Activated CD4-positive, alpha-beta T cell treated with anti-CD3 and anti-CD28 coated beads, Interleukin-2, amount 10 ng/mL, durations not matched to agents 7 days and 5 days (primary cell): ENCODE measurements at places on chromosomes 16 and 17. TPM values are rescaled to one million over a fixed set of nuclear protein-coding genes. Genes with fewer than 3 reads are reported as not detected.

DNA sequence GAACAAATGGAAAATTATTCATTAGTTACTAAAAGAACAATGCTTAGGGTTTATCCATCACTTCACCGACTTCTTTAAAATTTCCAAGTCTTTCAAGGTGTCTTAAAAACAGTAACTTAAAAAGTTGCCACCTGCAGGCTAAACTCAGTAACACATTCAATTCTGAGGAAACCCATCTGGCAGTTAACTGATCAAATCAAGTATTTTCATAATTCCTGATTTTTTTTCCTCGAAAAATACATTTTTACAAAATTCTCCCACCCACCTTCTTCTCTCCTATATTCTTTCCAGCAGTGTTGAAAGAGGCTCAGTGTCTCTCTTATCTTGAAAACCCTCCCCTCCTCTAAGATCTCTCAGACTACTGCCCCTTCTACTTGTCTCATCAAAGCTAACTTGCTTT is 29.9 kb downstream of the PARN start:
- H3K27me3 ChIP-seq, result no peaks in the 10 kb centered on the region
- H3K36me3 ChIP-seq, result peaks cover 47% of the 10 kb centered on the region
- no peak overlapping the region for H3K4me3 ChIP-seq
- no peak overlapping the region for H3K27ac ChIP-seq

DNA sequence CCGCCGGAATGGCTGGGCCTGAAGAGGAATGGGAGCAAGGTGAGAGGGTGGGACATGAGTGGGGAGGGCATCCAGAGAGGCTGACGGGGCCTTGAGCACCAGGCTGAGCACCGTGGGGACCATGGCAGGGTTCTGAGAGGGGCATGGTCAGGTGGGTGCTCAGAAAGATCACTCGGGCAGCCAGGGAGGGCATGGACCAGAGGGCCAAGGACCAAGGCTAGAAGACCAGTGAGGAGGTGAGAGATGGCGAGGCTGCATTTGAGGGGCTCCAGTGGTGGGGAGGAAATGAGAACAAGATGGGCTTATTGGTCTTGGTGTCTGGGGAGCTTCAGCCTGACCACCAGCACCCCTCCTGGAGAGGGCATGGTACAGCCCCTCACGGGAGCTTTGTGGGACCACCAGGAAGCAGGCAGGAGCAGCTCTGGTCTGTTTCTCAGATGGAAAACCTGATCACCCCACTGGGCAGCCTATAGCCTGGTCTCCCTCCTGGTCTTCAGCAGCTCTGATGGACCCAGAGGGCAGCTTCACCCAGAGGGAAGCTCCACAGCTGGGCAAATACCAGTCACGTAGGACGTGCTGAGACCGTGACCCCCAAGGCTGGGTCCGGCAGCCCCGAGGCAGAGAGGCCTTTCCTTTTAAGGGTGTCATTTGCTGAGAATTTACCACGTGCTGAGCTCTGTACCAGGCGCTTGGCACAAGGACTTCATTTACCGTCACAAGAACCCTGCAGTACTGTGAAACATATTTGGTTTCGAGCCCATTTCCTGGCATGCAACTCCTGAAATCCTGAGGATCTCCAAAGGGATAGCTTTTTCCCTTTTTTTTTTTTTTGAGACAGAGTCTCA is 11.4 kb upstream of the NCBP3 start:
- no peaks in the 10 kb centered on the region for H3K36me3 ChIP-seq
- DNase-seq, result no peak
- H3K4me1 ChIP-seq, result no peaks in the 10 kb centered on the region
- no peak overlapping the region for H3K4me3 ChIP-seq
- no peak overlapping the region for H3K27ac ChIP-seq
- no peaks in the 10 kb centered on the region for H3K27me3 ChIP-seq

DNA sequence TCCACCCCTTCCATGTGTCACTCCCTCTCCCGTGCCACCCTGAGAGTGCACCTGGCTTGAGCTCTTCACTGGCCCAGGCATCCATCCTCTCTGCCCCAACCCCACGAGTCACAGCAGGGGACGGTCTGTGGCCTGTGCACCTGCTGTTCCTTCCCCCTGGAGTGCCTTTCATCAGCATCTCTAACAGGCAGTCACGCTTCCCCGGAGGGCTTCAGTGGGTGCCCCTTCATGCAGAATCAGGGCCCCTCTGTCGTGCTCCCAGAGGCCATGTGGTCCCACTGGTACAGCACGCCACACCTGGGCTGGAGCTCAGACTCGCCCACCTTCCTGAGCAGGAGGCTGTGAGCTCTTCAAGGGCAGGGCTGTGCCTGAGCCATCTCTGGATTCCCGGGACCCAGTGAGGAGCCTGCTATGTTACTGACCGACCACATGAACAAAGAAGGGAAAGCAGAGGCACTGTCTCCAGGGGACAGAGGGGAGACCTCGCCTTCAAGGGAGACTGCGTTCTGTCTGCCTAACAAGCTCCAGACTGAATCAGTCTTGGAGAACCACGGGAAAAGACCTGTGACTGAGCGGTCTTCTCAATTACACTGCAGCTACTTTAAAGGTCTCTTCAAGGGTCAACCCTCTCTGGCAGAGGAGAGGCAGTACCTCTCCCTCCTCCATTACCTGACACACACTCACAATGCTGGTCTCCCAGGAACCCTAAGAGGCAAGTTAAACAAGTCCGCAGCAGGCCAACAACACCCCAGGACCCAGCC is 78.8 kb upstream of the DOC2B start:
- no peak overlapping the region for H3K4me3 ChIP-seq
- DNase-seq, result peak; percentile 4
- H3K27me3 ChIP-seq, result no peaks in the 10 kb centered on the region
- H3K4me1 ChIP-seq, result no peaks in the 10 kb centered on the region

DNA sequence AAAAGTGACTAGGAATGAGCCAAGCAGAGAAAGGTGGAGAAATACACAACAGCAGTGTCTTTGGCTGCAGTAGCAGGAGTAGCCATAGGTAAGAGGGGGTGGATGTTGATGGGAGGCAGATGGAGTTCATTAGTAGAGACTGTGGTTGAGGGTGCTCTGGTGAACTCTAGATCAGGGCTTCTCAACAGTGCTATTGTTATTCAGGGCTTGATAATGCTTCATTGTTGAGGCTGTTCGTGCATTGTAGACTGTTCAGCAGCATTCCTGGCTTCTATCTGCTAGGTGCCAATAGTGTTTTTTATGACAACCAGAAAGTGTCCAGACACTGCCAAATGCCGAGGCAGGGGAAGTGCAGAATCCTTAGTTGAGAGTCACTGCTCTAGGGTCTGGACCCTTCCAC is 3.6 kb downstream of the ALKBH5 start:
- DNase-seq, result no peak
- peak overlapping the region; percentile 31 for H3K27ac ChIP-seq
- H3K27me3 ChIP-seq, result no peaks in the 10 kb centered on the region
- H3K4me3 ChIP-seq, result peak overlapping the region; percentile 96

- no peak overlapping the region for H3K27ac ChIP-seq
- H3K4me3 ChIP-seq, result no peak overlapping the region
- H3K4me1 ChIP-seq, result no peaks in the 10 kb centered on the region
Measured at GRCh38 chr16:52929478-52930400, 123.0 kb downstream of the CHD9NB start.

DNA sequence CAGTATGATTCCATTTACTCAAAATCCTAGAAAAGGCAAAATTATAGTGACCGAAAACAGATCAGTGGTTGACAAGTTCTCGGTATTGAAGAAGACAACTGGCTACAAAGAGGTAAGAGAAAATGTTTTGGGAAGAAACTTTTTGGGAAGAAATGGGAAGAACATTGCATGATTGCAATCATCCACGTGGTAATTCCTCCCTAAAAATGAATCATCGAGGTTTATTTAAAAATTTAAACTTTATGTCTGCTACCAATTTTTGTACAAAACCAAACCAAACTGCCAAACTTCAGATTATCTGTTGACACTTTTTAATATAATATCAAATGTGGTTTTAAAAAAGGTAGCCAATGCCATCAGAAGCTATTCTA is 8.1 kb downstream of the SMURF2 start:
- no peak for DNase-seq
- H3K36me3 ChIP-seq, result peaks cover 14% of the 10 kb centered on the region
- H3K27ac ChIP-seq, result no peak overlapping the region
- no peaks in the 10 kb centered on the region for H3K27me3 ChIP-seq
- no peak overlapping the region for H3K4me3 ChIP-seq
- peaks cover 32% of the 10 kb centered on the region for H3K4me1 ChIP-seq

DNA sequence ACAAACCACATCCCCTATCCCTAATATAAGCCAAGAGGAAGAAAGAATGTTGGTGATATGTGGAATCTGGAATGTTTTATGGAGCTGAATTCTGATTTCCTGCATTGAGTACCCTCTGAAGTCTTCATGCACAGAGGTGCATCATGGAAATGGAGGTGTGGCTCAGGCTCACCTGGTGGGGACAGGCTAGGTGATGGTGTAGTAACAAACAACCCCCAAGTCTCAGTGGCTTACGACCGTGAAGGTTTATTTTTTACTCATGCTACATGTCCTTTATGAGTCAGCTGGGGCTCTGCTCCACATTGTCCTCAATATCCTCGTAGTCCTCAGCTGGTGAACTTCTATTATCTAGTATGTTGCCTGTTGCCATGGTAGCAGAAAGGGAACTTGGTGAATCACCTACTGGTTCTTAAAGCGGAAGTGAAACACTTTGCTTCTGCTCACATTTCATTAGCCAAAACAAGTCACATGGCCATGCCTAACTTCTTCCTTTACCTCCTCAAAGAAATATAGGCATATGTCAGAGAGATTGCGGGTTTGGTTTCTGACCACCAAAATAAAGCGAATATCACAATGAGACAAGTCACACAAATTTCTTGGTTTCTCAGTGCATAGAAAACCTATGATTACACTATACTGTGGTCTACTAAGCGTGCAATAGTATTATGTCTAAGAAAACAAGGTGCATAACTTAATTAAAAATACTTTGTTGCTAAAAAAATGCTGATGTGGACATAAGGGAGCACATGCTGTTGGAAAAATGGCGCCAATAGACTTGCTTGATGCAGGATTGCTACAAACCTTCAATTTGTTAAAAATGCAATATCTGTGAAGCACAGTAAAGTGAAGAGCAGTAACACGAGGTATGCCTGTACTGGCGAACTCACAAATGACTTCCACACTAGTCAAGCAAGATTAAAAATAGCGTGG is at the start of gene PMFBP1:
PMFBP1 (minus strand) TSS at position 51 of the 930 bp plus-strand sequence. CDS start 947 bp downstream, outside the sequence.
- H3K4me3 ChIP-seq, result no peak within 1 kb of the TSS
- H3K4me1 ChIP-seq, result peaks cover 4% of the 10 kb centered on the region
- DNase-seq, result peak; percentile 18

WWOX gene
- total RNA-seq, result 28.9 TPM

CEP295NL gene
- not detected for total RNA-seq

PDILT gene
- total RNA-seq, result not detected

CBLN1 gene
- not detected for total RNA-seq

MGAT5B gene
- total RNA-seq, result 0.12 TPM

SDR42E2 gene
- total RNA-seq, result 0.22 TPM
